ENCODE measurements at places on chromosomes 1 and 21.

- no peak for DNase-seq
These were observed 1.2 kb upstream of the HPCAL4 start for GRCh38 chr1:39692152-39693074.

DNA sequence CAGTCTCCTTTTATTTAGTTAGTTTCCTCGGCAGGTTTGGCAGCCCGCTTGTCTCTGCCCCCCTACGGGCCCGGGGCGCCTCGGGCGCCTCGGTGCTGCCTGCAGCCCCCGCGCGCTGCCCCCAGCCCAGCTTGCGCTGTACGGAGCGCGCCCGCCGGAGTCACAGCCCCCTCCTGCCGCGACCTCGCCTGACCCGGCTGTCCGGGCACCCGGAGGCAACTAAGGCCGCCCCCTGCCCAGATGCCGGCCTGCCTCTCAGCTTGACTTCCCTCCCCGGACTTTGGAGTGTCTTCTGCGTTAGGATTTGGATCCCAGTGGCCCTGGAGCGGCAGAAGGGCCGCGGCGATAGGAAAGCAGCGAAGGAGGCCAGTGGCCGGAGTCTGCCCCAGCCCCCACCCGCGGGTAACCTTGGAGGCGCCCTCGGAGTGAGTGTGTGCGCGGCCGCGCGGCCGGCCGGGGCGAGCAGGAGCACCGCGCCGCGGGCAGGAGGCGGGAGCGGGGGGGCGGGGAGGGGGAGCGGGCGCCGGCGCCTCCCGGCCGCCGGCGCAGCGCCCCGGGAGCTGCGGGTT is 7.6 kb downstream of the CDKN2C start:
- DNase-seq, result no peak

DNA sequence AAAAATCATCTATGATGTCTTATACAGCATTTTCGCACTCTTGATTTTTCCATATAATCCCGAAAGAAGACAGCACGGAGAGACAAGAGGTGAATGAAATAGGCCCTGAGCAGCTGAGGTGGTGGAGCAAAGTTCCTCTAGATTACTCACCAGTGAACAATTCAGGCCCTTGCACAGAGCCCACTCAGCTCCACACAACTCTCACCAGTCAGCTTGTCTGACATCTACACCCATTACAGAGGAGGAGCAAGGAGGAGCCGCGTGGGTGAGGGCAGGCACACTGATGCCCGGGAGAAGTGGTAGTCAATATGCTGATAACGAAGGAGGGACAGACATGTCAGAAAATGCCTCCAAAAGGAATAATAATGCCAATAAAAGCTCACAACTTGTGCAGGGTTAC is 59.9 kb downstream of the DNM3 start:
- DNase-seq, result no peak

- no peak for DNase-seq
These were observed 418.9 kb downstream of the PRDM2 start for GRCh38 chr1:14118691-14119485.

DNA sequence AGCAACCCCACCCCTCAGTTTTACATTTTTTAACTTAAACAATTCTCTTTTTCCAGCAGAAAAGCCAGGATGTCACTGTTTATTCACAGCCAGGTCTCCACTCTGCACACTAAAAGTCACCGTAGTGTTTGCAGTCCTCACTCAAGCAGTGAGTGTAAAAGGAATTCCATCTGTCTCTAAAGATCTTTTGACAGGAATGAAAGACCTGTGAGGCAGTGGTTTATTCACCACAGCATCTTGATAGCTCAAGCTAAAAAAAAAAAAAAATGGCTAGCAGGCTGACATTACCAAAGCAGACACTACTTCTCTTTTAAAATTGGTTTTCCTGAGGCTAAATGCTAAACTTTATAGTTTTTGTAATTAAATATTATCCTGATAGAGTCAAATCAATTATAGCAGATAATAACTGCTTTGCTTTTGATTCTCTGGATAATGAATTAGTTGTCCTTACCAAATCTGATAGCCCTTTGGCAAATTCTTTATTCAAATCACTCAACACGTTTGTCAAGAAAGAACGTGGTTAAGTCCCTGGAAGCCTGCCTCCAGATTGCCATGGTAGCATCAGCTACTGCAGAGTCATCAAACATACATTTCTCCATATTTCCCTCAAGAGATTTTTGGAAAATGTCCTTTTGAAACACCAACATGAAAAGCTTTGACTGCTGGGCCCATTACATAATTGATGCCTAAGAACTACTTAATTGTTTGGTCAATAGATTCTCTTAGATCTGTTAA is 22.2 kb upstream of the SLC5A9 start:
- DNase-seq, result no peak

DNA sequence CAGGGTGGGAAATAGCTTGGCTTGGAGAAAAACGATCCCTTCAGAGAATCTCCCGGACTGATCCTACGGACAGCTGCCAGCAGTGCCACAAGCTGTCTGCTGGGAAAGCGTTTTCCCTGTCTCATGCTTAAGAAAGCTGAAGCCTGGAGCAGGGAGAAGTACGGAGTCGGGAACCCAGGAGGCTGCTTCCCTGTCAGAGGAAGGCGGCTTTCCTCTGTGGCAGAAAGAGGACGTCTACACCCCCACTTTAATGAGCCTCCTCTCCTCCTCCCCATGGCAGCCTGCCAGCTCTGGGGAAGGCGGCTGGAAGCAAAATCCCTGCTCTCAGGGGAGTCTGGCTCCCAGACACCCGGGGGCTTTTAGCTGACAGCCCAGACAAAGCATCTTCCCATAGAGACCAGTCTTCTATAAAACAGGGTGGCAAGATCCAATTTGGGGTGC is 7.3 kb downstream of the KIF21B start:
- DNase-seq, result no peak

GRCh38 chr1:212234431-212235395 is 50.5 kb upstream of the PPP2R5A start:
- DNase-seq, result peak; percentile 87

DNA sequence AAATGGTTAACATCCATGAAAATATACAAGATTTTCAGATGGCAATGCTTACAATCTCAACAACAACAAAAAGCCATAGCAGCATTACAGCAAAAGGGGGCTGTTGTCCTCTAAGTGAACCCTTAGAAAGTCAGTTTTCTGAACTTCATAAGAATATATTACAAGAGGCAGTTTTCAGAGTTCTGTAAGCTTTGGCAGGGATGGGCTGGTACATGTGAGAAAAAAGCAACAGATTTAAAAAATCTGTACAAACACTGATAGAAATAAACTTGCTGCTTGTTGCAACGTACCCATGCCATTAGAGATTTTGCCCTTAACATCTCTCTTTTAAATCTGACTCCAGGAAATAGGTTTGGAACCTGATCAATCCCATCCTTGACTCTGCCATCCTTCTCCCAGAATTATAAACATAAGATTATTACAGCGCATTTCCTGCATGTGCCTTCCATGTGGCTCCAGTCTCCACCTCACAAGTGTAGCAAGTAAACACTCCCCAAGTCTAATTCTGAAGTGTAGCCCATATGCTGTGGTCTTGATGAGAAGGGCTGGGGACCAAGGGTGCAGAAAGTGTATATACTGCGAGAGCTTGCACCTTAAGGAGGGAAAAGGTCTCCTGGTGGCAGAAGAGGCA is 101.4 kb upstream of the TSPAN2 start:
- DNase-seq, result no peak

GRCh38 chr1:6218375-6219164 is 12.7 kb downstream of the RNF207 start:
- no peak for DNase-seq

DNA sequence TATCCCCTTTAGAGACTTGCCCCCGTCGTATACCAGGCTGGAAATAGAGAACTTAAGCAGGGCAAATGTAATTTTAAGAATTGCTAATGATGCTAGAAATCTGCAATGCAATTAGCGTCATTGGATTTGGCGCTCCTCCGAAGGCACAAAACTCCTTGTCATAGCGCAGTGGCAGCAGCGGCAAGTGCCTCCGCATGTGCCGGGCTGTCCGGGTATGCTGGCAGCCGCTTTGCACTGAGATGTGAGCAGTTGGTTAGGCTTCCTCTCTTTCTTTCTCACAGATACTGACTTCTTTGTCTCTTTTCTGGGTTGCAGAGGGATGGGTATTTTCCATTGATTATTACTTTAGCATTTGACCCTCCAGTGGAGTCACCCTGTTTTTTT is 193.4 kb upstream of the LMO4 start:
- no peak for DNase-seq

DNA sequence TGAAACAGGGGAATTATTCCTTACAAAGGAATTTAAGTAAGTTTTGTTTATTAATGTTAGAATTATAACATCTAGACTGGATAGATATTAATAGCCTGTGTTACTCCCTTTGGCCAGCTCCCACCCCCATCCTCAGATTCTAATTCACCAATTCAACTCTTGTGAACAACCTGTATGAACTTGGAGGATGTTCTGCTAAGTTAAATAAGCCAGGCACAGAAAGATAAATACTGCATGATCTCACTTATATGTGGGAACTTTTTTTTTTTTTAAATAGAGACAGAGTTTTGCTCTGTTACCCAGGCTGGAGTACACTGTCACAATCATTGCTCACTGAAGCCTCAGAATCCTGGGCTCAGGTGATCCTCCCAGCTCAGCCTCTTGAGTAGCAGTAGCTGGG is 32.2 kb downstream of the EFCAB7 start:
- DNase-seq, result no peak

DNA sequence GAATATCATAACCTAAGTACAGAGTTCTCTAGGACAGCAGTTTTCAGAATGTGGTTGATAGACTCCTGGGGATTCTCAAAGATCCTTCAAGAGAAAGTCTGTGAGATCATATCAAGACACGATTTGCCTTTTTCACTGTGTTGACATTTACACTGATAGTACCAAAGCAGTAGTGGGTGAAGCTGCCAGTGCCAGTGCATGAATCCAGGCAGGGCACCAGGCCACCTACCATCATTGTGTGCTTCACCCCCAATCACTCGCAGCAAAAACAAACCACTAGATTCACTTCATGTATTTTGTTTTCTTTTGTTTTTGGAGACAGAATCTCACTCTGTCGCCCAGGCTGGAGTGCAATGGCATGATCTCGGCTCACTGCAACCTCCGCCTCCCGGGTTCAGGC is 23.9 kb downstream of the DNAJC16 start:
- DNase-seq, result no peak

DNA sequence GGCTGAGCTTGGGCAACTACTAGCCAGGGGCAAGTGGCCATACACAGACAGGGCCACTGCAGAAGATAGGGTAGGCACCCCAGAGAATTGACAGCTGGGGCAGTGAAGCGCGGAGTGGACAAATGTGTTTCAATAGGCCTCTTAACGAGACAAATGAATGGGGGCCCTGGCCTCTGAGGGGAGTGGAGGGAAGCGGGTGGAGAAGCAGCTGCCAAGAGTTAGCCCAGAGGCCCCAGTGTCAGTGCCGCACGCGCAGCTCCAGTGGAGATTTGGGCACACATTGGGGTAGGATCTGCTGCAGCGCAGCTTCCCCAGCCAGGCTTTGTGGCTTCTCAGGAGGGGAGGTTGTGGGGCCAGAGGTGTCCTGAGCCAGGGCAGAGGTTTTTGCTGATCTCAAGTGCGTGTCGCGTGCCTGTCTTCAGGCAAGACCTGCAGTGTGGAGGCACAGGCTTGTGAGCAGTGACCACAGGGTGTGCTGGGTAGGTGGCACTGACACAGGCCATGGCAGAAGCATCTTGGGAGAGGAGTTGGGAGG is 16.9 kb downstream of the PTPRF start:
- DNase-seq, result no peak

GRCh38 chr1:41639332-41639936 is 155.0 kb upstream of the EDN2 start:
- no peak for DNase-seq

- DNase-seq, result no peak
These were observed 7.2 kb upstream of the MMP23B start for GRCh38 chr1:1624443-1625403.

DNA sequence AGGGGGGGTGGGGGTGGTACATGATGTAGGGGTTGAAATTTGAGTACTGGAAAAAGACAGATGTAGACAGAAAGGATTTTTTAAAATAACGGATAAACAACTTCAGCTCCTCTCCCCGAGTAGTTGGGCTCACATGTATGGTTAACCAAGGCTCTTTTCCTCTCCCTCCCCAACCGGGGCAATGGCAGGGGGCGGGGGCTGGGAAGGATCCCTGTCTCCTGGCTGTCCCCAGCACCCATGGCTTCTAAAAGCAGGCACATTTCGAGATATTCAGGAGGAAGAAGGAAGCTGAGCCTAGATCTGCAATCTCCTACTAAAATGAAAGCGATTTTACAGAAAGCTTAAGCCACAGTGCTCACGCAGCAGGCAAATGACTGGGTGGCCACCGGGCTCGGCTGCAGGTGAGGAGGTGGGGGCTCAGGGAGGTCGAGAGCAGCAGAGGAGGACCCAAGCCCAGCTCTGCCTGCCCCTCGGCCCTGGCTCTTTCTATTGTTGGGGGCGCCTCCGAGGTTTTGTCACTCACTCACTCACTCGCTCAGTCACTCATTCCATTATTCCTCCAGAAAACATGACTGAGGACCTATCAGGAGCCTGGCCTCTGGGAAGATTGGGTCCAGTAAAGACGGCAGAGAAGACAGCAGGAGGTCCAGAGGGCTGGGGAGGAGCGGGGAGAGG is 573.3 kb downstream of the PTPRU start:
- no peak for DNase-seq

Measured in AG04449 (cell line).